ENCODE measurements at places on chromosomes 5 and 9.

- H3K4me3 ChIP-seq: no peak overlapping the region
- no peak for DNase-seq
- H3K27ac ChIP-seq: no peak overlapping the region
- peaks cover 7% of the 10 kb centered on the region for H3K36me3 ChIP-seq
- peaks cover 31% of the 10 kb centered on the region for H3K27me3 ChIP-seq
These were observed 164.7 kb upstream of the IRX4 start for GRCh38 chr5:2047341-2047927.

GRCh38 chr5:177364159-177364962 lies 6.6 kb downstream of the RGS14 start:
- no peaks in the 10 kb centered on the region for H3K27me3 ChIP-seq
- H3K36me3 ChIP-seq: peaks cover 6% of the 10 kb centered on the region
- no peak for DNase-seq
- H3K4me1 ChIP-seq: peaks cover 53% of the 10 kb centered on the region
- peak overlapping the region; percentile 76 for H3K27ac ChIP-seq
- H3K4me3 ChIP-seq: peak overlapping the region; percentile 70

GRCh38 chr9:4299005-4299795 lies 668 bp downstream of the GLIS3 start:
- H3K36me3 ChIP-seq: no peaks in the 10 kb centered on the region
- peak overlapping the region; percentile 87 for H3K4me3 ChIP-seq

GRCh38 chr9:127711226-127711701 lies 4.2 kb downstream of the PTRH1 start:
- no peak for DNase-seq
- H3K36me3 ChIP-seq: no peaks in the 10 kb centered on the region
- H3K4me1 ChIP-seq: peaks cover 25% of the 10 kb centered on the region
- H3K27me3 ChIP-seq: no peaks in the 10 kb centered on the region
- no peak overlapping the region for H3K27ac ChIP-seq

Measured in natural killer cell treated with Interleukin-12 subunit alpha and Interleukin-12 subunit beta and Interleukin-15 and Interleukin-18, amount 100 ng/mL, for 72 hours (primary cell).